Cardiac fibroblast (primary cell): ENCODE measurements at places on chromosomes 12 and 14.
A peak's percentile ranks its signal among the peaks of the same experiment; 100 is the strongest.

GRCh38 chr12:31897781-31898503 is 61.3 kb upstream of the RESF1 start:
- DNase-seq, result peak; percentile 39

GRCh38 chr14:96263347-96264199 is 7.6 kb downstream of the BDKRB1 start:
- DNase-seq, result no peak

- DNase-seq, result no peak
Measured at GRCh38 chr12:122099280-122099749, 20.8 kb downstream of the MLXIP start.

DNA sequence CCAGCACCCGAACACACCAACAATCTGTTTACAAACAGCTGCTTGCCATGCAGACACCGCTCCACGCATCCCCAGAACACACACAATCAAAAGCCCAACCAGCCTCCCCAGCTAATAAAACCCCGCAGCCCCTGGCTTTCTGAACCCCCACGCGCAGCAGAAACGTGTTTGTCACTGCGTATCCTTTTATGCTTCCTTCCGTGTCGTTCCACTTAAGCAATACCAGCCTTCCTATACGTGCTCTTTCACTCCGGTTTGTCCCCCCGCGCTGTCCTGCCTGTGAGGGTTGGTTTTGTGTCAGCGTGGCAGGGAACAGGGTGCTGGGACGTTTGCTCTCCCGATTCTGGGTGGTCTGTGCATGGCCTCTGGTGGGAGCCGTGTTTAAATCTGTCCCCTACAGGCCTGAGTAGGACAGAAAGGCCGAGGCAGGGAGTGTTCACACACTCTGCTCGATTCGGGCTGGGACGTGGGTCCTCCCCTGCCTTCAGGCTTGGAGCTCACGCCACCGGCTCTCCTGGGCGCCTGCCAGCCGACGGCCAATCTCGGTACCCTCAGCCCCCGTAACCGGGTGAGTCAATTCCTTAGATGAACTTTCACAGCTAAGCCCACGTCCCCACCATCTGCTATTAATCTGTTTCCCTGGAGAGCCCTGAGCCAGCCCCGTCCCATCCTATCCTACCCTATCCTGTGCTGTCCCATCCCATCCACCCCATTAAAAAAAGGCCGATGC is 60.0 kb downstream of the NOC4L start:
- DNase-seq, result no peak

DNA sequence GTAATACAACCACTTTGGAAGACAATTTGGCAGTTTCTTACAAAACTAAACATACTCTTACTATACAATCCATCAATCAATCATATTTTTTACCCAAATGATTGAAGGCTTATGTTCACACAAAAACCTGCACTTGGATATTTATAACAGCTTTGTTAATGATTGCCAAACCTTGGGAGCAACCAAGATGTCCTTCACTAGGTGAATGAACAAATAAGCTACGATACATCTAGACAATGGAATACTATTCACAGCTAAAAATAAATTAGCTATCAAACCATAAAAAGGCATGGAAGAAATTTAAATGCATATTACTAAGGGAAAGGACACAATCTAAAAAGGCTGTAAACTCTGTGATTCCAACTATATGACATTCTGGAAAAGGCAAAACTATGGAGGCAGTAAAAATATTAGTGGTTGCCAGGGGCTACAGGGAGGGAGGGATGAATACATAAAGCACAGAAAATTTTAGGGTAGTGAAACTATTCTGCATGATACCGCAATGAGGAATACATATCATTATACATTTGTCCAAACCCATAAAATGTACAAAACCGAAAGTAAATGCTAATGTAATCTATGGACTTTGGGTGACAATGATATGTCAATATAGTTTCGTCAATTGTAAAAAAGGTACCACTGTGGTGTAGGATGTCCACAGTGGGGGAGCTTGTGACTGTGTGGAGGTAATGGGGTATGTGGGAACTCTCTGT is 70.5 kb downstream of the GPR65 start:
- no peak for DNase-seq

DNA sequence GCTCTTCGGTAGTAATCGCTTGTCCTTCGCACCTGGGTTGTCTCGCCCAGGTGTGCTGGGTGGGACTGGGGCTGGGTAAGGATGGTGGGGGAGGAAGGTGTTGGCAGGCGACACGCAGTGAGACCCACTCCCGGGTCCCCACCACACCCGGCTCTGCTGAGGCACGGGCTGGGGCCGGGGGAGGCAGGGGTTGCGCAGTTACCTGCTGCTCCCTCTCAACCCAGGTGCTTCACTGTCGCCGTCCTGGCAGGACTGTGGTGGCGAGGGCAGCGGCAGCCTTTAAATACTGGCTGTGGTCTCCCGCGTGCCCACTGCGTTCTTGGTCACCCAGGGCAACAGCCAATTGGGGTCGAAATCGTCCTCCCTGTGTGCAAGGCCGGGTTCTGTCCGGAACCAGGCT is at the start of gene CCER1:
CCER1 (minus strand) TSS at position 256 of the 400 bp plus-strand sequence. CDS start 434 bp downstream, outside the sequence.
- no peak for DNase-seq

GRCh38 chr12:112852810-112853209 is 54.0 kb upstream of the OAS1 start:
- no peak for DNase-seq

- DNase-seq, result peak; percentile 67
Measured at GRCh38 chr12:104877103-104877705, 80.9 kb downstream of the SLC41A2 start.

GRCh38 chr12:116304621-116305020 is 27.1 kb upstream of the MED13L start:
- DNase-seq, result no peak

DNA sequence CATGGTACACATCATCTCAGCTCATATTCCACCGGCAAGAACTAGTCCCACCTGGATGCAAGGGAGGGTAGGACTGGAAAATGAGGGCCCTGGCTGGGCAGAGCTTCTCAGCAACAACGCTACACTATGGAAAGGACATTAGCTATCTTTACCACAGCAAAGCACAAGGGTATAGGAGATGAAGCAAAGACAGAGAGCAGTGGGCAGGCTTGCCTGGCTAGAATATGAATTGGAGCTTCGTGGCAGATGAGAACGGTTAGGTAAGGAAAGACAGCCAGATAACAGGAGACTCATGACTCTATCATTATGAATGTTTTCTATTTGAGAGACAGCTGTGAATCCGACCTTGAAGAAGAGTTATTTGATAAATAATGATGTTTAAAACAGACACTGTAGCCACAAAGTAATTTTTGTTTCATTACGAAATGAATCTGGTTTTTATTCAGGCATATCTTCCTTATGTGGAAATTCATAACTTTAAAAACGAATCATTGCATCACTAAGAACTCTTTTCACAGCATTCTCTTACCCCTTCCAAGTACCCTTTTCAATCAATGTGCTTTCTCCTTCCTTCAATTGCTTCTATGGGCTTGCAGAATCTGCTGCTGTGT is 59.1 kb upstream of the PCED1B start:
- DNase-seq, result no peak

GRCh38 chr12:129440278-129440677 is 463.5 kb downstream of the TMEM132D start:
- DNase-seq, result no peak

DNA sequence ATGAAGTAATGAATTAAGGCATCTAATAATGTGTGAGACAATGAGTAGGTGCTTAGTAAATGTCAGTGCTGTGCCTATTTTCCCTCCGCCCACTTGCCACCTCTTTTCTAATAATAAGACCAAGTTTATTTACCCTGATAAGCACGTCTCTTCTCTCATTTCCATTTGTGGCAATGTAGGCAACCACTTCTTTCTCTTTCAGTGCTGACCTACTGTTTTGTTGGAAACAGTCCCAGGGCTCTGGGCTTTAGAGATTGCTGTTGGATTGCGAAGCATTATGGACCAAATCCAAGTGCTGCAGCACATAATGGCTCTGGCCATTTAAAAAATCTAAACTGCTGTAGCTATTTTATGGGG is 141.3 kb upstream of the PLEKHG7 start:
- peak; percentile 89 for DNase-seq

DNA sequence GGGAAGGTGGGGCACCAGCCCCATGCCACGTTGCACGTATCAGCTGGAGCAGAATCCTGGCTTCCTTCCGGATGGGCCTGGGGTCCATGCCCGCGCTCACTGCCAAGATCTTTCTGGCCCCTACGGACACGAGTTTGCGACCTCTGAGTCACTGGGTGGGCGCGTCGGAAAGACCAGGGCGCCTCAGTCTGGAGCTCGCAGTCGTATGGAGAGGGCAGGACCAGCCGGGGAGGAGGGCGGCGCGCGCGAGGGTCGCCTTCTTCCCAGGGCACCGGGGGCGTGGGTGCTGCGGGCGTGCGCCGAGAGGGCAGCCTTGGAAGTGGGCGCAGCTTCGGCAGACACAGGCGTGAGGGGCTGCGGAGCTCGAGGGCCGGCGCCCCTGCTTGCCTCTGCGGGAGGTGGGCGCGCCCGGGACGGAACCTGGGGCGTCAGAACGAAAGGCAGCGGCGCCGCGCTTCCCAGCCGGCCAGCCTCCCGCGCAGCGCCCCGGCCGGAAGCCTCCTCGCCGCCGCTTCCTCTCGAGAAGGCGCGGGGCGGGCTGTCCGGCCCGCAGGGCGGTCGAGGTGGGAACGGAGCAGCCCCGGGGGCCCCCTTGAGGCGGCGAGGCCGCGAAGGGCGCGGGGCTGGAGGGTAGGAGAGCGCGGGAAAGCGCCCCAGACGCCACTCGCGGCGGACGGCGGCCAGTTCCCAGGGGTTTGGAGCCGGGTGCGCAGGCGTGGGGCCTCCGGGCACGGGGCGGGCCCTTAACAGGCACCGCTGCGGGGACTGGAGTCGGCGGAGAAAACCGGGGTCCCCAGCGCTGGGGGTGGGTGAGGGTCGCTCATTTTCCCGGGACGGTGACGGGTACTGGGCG is at the start of gene ARL6IP4:
ARL6IP4 (plus strand) TSS at position 499 of the 853 bp plus-strand sequence. CDS start 459 bp downstream, outside the sequence.
- peak; percentile 71 for DNase-seq

GRCh38 chr12:39603065-39603464 is 16.5 kb downstream of the ABCD2 start:
- no peak for DNase-seq

DNA sequence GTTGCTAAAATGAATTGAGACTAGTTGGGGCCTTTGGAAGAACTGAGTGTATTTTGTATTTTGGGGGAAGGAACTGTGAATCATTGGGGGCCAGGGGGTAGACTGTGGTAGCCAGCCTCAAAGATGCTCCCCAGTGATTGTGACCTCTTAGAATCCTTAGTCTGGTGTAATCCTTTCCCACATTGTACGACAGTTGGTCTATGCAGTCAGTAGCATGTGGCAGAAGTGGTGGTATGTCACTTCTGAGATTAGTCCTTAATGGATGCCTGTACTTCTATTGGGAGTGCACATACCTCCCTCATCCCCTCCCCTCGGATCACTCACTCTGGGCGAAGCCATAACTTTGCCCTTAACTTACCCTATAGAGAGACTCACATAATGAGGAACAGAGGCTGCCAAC is 48.0 kb downstream of the USP15 start:
- no peak for DNase-seq

GRCh38 chr14:56224229-56224628 is 106.0 kb downstream of the PELI2 start:
- DNase-seq, result no peak

DNA sequence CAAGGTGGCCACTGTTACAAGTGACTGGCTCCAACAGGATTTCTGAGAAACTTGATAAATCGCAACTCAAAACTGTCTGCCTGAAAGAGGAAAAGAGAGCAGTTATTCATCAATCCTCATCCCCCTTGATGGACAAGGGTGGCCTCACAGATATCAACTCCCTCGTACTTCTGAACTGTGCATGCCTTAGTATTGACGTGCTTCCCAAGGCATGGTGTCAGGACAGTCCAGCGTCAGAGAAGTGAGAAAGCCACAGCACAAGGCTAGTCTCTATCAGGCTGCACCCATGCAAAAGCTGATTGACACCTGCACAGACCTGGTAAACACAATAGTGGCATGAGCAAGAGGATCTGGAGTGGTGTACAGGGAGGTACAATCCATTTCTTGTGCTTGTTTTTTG is 125.5 kb upstream of the SLC35F4 start:
- no peak for DNase-seq

GRCh38 chr12:65740873-65741600 is 83.2 kb upstream of the HMGA2 start:
- peak; percentile 85 for DNase-seq

GRCh38 chr12:56581418-56582145 is 48.5 kb downstream of the BAZ2A start:
- DNase-seq, result no peak

GRCh38 chr12:125983094-125983783 is 918.0 kb downstream of the AACS start:
- no peak for DNase-seq

DNA sequence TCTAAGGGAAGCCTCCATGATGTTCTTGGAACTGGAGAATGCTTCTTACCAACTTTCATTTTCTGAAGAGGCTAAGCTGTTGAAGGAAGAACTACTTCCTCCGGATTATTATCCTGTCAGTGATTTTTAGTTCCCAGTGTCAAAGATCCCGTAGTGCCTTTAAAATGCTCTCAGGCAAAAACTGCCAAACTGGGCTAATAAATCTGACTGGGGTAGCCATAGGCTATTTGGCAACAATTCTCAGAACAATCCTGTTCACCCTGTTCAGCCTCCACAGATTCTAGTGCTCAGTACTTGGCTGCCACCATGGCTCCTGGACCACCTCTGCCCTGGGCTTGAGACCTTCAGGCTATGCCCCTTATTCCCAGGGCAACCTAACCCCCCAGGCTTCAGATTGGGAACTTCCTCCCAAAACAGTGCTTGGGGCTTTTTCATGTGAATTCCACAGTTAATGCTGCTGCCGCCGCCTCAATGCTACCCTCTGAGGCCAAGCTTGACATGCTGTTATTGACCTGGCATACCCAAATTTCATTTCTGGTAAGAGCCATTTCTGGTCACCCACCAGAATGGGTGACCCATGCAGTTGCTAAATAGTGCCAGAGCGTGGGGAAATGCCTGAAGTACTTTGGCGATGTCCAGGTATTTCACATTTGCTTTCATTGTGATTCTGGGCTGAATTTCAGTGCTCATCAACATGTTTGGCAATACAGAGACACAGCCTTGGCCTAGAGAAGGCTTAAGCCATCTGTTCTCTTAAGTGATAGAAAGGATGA is 110.0 kb upstream of the ARHGAP5 start:
- no peak for DNase-seq

DNA sequence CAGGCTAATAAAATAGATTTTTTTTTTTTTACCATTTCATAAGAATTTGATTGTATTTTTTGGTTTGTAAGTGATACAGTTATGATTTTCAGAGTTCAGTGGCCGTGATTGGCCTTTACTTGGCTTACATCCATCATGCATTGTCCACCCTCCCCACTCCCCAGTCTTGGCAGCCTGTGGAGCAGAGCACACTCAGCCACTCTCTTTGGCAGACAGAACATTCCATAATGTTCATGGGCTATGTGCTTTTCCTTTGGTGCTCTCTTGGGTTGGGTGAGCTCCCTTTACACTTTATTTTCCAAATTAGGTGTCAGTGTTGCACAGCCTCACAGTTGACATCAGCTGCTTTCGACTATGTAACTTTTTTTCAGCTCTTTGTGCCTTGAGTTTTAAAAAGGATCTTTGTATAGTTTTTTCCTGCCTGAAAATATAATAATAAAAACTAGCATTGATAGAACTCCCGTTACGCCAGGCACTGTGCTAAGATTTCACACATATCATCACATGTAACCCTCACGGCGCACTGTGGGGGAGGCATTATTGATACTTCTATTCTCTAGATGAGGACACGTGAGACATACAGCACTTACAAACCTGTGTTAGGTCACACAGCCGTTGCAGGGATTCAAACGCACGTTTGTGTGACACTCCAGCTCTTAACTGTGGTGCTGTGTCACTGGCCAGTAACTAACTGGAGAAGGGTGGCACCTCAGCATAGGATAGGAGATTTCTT is 21.5 kb downstream of the SUDS3 start:
- DNase-seq, result peak; percentile 33
